ENCODE measurements at places on chromosomes 16 and 17.
A peak's percentile ranks its signal among the peaks of the same experiment; 100 is the strongest.

DNA sequence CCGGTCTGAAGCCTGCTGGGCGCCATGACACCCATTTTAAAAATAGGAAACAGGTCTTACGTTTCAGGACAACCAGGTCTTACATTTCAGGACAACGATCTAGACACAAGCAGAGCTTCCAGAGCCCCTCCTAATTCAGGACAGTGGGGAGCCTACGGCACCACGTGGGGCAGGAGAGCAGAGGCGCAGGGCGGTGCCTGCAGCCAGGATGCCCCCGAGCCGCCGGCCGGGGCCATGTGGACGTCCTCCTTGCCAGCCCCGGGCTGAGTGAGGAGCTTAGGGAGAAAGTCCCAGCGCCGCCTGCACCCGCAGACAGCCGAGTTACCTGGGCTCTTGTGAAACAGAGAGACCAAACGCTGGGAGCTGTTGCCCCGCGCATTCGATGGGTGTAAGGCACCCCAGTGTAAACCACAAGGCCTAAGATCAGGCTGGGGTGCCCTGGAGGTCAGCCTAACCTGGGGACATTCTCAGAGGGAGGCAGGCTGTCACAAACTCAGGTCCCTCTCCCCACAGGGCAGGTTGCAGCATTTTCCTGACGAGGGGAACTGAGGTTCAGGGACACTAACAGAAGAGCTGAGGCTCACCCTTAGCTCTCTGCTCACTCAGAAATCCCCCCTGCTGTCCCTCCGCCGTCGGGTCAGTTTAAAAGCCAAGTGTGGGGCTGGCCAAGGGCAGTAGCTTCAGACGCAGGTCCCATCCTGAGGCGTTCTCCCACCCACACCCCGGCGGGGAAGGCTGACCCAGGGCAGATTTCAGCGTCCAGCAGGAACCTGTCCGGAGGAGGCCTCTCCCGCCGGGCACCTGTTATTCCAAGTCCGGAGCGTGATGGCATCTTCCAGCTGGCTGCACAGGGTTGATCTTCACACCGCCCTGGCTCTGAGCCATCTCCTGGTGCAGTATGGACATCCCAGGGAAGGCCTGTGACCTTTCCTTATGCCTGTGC is 1.8 kb upstream of the NOTUM start:
- no peak for DNase-seq

DNA sequence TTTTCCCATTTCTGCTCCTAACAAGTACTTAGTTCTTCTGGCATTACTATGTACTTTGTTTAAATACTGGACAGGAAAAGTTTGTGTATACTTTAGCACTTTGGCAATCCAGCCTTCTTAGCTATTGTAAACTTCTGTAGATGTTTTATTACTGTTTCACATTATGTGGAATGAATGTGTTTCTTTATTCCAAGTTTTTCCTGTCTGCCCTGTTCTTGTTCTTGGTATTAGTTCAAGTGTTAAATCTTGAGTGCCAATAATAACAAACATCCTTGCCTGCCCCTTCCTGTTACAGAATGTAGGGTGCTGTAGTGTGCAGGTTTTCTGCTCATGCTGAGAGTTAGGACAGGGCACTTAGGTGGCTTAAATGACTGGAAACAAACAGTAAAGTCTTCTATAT is 7.3 kb upstream of the CAPNS2 start:
- DNase-seq: no peak

DNA sequence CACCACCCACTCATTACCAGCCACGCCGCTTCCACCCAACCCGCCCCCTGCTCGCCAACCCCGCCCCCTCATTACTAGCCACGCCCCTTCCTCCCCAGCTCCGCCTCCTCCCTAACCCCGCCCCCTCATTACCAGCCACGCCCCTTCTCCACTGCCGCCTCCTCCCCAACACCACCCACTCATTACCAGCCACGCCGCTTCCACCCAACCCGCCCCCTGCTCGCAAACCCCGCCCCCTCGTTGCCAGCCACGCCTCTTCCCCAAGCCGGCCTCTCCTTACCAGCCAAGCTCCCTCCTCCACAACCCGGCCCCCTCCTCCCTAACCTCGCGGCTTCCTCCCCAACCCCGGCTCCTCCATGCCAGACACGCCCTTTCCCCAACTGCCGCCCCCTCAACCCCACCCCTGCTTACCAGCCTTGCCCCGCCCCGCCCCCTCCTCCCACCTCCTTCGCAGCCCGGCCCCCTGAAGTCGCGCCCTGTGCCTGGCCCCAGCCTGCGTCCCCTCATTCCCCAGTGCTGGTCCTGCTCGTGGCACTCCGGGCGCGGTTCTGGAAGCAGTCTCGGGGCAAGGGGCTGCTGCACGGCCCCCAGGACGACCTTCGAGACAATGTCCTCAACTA is 7.3 kb downstream of the SLC22A31 start:
- no peak for DNase-seq

- DNase-seq: peak; percentile 71
These were observed 5.0 kb downstream of the SEC14L1 start for GRCh38 chr17:77145612-77146245.

- DNase-seq: no peak
These were observed 124.9 kb upstream of the KCNJ16 start for GRCh38 chr17:69949973-69950695.

GRCh38 chr17:48596000-48596734 is 2.6 kb upstream of the HOXB5 start:
- DNase-seq: no peak

Data from GM12878 (cell line).